ENCODE measurements at places on chromosomes 16 and 17.
A peak's percentile ranks its signal among the peaks of the same experiment; 100 is the strongest.

- DNase-seq = no peak
These were observed 83.4 kb downstream of the GAS7 start for GRCh38 chr17:10114931-10115535.

- peak; percentile 16 for DNase-seq
These were observed 3.1 kb upstream of the HOXB2 start for GRCh38 chr17:48547808-48548522.

DNA sequence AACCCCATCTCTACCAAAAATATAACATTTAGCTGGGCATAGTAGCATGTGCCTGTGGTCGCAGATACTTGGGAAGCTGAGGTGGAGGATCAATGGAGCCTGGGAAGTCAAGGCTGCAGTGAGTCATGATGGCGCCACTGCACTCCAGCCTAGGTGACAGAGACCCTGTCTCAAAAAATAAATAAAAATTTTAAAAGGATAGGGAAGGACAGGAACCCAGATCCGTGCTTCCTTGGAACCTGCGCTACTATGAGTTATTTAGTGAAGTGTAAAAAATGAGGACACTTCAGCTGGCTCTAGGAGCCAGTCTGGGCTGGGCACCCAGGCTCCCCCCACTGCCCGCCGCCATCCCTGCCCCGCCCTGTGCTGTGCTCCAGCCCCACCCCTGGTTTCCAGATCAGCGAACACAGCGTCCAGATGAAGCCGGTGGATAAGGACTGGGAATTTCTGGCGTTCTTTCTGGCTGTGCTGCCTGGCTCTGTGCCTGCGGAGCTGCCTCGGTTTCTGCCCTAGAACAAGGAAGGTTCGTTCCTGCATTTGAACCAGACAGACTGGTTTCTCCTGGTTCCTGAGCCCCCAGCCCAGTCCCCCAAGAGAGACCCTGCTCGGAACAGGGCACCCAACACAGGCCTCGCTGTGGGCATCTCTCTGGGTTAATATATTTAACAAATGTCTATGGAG, 18.5 kb downstream of the PLLP start:
- DNase-seq = no peak

DNA sequence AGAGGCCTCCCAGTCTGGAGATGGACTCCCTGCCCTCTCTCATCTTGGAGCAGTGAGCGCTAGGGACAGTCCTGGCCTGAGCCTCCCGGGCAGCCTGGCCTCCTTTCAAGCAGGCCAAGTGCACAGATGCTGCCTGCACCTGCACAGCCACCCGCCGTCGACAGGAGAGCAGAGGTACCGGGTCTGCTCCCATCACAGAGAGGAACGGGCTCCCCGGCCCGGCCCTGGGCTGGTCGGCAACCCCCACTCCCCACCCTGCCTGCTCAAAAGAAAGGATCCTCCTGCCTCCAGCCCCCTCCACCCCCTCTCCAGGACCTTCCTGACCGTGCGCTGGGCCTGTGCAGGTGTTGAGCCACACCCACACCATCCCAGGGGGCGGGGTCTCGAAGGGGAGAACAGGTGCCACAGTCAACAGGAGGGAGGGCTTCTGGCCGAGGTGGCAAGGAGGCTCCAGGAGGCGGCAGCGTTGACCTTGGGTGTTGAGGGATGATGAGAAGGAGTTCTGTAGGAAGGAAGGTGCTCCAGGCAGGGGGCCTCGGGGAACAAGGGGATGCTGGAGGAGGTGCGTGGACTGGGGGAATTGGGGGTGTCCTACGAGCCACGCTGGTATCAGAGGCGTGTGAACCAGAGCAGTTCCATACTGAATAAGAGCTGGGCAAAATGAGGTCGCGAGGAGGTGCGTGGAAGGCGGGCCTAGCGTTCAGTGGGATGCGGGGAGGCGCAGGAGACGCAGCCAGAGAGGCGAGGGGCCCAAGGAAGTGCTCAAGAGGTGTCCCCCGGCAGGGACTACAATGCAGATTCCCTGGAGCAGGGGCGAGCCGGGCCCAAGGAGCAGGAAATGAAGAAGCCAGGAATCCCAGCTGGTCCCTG, 967 bp upstream of the CDH15 start:
- no peak for DNase-seq

DNA sequence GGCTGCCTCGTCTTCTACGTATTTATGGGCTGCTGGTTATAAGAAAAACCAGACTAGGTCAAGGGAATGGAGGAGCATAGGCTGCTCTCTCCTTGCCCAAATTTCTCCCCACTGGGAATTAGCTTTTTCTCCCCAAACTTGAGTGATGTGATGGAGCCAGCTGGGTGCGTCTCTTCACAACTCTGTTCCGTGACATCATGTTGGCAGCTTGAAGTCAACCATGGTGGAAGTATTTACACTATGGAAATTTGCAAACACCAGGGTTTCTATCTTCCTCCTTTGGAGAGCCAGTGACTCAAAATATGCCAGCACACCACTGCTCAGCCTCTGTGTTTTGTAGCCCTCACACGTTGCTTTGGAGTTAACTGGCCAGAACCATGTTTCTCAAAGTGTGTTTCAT, 78.1 kb downstream of the OR1D5 start:
- DNase-seq = no peak

GRCh38 chr17:77291591-77292386, 151.0 kb downstream of the SEC14L1 start:
- no peak for DNase-seq

DNA sequence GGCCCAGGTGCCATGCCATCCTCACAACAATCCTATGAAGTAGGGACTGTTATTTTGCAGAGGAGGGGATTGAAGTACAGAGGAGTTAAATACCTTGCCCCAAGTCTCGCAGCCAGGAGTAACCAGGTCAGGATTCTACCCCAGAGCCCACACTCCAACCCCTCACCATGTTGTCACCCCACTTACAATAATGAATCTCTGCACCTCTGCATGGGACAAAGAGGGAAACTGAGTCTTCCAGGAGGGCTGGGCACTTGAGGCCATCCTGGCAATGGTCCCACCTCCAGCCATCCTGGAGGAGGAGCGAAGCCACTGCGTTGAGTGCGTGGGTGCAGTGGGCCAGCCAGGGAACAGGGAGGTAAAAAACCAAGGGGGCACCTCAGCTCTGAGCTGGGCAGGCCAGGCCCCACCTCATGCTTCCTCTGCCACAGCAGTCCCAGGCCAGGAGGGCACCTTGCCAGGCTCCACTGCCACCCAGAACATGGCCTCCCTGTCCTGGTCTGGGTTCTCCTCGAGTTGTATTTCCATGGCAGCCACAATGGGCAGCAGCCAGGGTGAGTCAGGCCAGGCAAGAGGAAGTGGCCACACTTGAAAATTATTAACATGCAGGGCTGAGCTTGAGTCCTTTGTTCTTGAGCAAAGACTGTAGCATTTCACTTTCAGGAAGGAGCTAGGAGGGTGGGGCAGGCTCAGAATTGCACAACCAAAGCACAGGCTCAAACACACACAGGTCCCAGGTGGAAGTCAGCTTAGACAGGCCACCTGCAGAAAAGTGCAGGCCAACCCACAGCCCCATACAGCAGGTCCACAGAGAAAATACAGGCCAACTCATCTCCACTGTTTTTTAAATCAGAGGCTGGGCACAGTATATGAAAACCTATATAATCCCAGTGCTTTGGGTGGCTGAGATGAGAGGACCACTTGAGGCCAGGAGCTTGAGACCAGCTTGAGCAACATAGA, 52.1 kb downstream of the CUEDC1 start:
- no peak for DNase-seq

- no peak for DNase-seq
These were observed 10.5 kb downstream of the POLDIP2 start for GRCh38 chr17:28346746-28347246.

- DNase-seq = no peak
These were observed 166.8 kb downstream of the MAP2K6 start for GRCh38 chr17:69581061-69581961.

DNA sequence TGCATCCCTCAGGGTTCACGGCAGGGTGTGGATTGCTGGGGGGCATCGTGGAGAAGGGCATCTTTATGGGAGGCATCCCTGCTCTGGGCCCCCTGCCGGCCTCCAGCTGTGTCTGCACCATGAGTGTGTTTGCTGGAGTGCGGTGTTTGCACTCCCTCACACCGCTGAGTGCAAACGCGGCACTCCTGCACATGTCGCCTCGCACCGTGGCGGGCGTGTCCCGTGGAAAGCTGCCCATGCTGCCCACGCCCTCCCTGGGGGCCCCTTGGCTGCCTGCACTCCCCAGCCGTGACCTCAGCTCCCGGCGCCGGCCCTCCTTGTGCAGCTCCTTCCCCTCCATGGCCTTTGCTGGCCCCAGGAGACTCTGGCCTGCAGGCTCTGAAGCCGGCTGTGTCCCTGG, 74.6 kb upstream of the ZNF750 start:
- DNase-seq = no peak

DNA sequence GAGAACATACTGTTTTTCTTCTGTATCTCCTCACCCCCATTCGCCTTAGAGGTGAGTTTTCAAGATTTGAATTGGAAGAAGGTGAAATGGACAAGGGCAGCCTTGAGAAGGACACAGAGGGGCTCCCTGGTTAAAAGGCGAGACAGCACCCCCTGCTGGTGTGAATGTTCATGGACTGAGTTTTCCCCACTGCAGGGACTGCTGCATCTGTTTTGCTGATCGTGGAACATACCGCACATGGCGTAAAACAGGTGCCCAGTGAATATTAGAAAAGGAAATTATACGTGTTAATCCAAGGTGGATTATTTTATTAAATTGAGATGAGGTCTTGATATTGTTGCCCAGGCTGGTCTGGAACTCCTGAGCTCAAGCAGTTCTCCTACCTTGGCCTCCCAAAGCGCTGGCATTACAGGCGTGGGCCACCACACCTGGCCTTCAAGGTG, 54.5 kb downstream of the NDE1 start:
- DNase-seq = peak; percentile 51

DNA sequence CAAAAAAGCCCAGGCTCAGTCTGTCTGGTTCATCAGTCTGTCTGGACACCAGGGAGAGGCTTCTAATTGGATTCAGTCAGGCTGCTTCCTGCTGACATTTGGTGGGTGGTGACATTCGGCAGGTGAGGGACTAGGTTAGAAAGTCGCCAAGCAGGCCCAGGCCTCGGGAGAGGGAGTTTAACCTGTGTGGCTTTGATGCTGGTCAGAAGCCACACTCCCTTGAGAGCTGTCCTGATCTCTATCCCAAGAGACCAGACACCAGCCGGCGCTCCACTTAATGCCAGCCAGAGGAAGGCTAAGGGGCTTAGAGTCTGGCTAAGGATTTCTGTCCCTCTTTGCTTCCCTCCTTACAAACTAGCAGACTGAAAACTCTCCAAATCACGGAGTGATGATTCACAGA, 135.0 kb downstream of the GSG1L start:
- DNase-seq = no peak

- no peak for DNase-seq
These were observed 852.1 kb downstream of the CDH11 start for GRCh38 chr16:64269756-64270155.

DNA sequence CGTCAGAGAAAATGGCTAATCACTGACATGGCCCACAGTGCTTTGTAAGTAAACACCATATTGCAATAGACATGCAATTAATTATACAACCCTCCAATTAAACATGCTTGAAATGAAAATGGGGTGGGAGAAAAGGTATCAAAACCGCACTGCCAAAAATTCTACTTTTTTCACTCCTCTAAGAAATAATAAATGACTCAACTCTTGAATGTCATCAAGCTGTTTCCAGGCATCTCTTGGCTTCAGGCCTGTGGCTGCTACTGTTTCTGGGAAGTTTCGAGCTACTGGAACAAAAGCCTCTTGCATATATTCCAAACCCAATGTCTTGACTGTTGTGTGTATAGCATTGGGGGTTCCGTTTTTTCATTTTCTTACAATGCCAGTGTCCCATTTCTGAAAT, 412.6 kb downstream of the RBFOX1 start:
- DNase-seq = no peak
